ENCODE measurements at places on chromosomes 3 and 15.
A peak's percentile ranks its signal among the peaks of the same experiment; 100 is the strongest.

DNA sequence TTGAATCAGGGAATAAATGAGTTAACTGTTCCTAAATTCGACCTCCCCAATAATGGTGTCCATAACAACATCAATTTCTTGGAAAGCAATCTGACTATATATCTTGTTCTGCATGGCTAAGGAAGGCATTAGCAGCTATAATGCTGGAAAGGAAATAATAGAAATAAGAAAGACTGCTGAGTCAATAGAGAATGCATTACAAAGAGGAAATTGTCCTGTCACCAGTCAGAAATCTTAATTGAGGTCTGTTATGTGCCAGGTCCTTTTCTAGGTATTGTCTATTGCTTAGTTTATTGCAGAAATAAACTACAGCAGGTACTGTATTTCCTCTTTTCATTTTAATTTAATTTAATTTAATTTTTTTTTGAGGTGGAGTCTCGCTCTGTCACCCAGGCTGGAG, 5.9 kb upstream of the PPP1R2 start:
- DNase-seq = no peak

- DNase-seq = no peak
These were observed 16.9 kb downstream of the KLHL18 start for GRCh38 chr3:47299381-47300318.

GRCh38 chr3:129398803-129399144, 29.7 kb downstream of the EFCAB12 start:
- no peak for DNase-seq

DNA sequence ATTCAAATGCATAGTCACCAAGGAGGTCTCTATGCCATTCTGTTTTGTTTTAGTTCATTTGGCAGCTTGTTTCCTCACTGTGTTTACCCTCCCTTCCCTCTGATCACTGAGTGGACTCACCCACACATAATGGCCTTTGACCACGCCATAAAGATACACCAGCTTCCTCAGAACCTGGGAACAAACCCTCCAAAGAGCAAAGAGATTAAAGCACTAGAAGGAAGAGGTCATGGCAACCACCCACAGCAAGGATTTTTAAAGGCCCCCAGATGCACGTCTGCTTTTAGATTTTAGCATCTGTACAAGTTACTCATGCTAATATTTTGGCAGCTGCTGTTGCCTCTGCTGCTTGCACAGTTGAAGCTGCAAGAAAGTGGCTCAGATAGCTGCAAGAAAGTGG, 47.9 kb upstream of the CADPS start:
- DNase-seq = no peak

GRCh38 chr15:28989239-28989830, 103.6 kb downstream of the APBA2 start:
- DNase-seq = no peak

- DNase-seq = no peak
These were observed 52.0 kb downstream of the CCR3 start for GRCh38 chr3:46293991-46294833.

- no peak for DNase-seq
These were observed 44.8 kb upstream of the GNB5 start for GRCh38 chr15:52236013-52236412.

DNA sequence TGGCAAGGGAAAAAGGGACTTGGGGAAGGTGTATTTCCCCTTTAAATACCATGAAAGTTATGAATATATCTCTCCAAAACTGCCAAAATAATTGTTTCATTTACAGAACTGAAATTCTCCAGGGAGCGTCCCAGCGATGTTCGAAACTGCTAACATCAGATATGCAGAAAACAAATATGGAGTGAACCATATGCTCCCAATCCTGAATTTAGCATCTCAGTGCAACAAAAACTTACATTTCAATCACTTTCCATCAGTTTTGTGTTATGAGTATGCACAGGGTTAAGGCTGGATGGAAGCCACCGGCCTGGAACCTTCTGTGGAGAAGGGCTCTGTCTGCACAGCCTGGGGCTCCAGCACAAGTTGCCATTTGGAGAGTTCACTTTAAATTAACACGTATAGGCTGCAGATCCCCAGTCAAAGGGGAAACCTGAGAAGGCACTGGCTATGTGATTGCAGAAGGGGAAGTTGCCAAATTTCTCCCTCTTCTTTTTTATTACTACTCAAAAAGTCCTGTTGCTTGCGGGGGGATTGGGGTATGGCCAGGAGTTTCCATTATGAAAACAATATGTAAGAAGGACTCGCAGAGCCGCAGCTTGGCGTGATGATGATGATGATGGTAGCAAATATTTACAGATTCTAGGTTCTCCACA, 56.9 kb upstream of the FOXP1 start:
- no peak for DNase-seq

DNA sequence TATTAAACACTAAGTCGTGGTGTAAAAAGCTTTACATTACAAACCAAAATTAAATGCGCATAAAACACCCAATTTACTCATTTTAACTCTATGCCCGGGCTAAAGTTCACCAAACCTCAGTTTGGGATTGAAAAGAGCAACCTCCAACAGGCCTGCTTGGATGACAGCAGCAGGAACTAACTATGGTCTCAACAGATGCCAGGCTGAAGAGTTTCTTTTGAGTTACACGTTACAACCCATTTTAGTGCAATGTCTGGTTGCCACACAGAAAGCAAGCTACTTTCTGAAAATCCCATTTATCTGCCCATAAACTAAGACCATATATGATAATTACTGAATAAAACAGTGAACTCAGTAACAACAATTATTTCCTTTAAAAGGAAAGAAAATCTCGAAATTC, 2.2 kb downstream of the SATB1 start:
- DNase-seq = no peak

DNA sequence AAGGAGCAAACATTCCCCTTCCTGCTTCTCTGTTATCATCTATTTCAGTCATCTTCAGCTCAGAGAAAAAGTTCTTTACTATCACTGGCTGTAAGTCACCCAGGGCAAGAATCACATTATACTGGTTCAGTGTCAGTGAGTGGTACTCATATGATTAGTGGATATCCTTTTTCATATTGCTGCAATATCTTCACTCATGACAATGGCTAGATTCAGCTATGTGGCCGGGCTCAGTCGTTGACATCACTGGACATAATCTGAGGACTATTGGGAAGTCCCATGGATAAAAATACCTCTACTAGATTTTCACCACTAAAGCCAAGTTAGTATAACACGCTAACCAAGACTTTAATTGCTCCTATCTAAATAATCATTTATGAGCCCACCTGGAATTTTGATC, 91.3 kb upstream of the UBE2E2 start:
- DNase-seq = no peak

DNA sequence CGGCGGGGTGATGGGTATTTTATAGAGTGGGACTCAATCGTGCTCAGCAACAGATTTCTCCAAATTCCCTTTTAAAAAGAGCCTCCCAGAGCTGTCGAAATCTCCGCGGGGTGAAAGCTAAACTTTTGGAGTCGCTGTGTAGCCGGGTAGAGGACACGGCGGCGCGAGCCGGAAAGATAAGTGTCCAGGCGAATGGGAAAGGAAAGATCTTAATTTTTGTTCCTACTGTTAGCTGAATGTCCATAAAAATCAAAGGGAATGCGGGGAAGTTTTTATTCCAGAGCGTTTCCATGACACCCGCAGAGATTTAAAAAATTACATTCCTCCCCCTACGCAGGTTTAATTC, 9.1 kb downstream of the EOMES start:
- DNase-seq = no peak

DNA sequence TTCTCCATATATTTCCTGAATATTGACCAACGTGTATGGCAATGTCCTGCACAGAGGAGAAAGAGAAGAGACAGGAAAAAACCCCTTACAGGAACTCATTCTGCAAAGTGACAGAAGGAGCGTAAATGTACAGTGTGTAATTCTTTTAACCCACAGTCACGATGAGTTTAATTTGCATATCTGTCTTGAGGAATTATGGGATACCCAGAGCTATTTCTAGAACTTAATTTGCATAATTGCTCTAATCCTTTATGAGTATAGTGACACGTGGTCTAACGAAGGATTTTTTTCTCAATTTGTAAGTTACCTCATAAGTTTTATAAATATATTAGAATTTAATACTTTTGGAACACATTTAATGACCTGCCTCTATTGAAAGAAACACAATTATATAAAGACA, 9.8 kb downstream of the GPR27 start:
- no peak for DNase-seq

GRCh38 chr3:44482721-44483120, 5.3 kb upstream of the ZNF445 start:
- no peak for DNase-seq

- peak; percentile 65 for DNase-seq
These were observed 110.3 kb upstream of the MITF start for GRCh38 chr3:69628951-69629350.

DNA sequence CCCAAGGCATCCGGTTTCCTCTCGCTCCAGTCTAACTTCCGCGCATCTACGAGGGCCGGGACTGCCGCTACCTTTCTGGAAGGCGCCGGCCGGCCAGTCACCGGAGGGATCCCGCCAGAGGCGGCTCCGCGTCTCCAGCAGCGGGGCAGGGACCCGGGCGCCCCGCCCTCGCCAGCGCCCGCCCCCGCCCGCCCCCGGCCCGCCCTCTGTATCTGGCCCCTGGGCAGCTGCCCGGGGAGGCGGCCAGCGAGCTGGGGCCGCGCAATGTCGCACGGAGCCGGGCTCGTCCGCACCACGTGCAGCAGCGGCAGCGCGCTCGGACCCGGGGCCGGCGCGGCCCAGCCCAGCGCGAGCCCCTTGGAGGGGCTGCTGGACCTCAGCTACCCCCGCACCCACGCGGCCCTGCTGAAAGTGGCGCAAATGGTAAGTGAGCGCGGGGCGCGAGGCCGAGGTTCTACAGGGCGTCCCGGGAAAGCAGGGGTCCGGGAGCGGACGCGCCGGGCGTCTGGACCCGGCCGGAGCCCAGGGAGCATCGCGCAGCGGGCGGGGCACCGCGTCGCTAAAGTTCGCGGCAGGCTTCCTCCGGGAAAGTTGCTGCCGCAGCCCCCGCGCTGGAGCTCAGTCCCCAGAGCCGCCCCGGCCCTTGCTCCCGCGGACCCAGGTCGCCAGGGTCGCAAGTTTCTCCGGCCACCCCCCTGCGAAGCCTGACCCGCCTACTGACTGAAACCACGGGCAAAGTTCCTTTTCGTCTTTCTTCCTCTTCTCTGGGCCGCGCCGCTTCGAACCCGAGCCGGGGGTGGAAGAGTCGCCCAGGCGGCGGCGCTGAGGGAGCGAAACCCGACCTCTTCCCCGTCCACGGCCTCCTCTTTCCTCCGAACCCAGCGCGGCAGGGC, at the start of gene CMTM7:
TSS of gene CMTM7 (plus strand) at position 211 of the 893 bp plus-strand sequence. CDS start at position 265, 54 bp downstream.
- no peak for DNase-seq

DNA sequence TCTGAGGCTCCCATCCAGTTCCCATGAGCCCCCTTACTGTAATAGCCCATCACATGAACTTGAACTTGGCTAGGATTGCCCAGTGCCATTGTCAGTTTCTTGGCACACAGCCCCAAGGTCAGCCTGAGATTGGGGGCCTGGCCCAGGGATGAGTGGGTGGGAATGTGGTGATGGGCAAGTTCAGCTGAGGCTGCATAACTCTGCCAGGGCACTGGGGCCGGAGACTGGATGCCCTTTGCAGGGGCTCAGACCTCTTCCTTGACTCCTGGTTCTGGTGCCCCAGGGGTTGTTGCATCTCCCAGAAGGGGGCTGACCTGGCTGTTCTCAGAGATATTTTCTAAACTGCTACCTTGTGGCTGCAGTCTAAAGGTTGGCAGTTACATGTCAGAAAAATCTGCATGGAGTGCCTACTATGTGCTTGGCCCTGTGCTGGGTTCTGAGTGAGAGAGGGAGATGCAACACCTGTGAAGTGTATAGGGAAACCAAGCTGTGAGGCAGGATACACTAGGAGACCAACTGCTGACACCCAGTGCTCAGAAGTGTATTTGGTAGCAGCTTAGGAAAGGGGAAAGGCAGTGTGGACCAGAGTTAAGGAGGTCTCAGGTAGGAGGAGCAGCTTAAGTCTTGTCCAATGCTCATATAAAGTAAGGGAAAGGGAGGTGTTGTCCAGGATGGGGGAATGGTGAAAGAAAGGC, 74.8 kb upstream of the PRR23C start:
- DNase-seq = no peak

DNA sequence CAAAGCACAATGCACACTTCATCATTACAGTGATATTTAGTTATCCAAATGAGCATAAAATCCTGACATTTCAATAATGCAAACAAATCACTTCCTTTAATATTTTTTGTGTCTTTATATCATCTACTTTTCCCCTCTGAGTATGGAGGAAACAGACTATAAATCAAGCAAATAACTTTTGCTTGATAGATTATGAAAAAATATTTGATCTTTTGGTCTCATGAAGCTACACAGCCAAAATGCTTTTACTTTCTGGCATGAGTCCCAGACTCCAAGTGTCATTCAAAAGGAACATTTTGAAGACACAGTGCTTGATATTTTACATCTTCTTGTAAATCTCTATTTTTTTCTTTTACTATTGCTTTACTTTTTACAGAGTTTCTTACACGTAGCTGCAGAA, 215.3 kb upstream of the ROBO1 start:
- DNase-seq = peak; percentile 1

DNA sequence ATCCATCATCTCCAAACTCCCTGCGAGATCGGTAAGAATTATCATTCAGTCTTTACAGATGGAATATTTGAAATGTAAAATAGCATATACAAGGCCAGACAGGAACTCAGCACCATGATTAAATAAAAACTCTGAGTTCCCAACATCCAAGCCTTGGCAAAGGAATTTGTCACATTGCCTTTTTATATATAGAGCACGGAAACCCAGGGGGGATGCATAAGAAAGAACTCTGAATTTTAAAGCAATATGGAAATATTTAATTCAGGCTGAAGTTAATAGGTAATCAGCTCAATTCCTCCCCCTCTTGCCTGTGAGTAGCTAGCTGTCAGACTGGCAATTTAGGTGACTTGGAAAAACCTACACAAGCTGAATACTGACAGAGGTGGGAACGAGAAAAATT, 217.9 kb upstream of the KCNMB2 start:
- DNase-seq = no peak

GRCh38 chr3:131917006-131917405, 117.8 kb downstream of the CPNE4 start:
- DNase-seq = no peak

DNA sequence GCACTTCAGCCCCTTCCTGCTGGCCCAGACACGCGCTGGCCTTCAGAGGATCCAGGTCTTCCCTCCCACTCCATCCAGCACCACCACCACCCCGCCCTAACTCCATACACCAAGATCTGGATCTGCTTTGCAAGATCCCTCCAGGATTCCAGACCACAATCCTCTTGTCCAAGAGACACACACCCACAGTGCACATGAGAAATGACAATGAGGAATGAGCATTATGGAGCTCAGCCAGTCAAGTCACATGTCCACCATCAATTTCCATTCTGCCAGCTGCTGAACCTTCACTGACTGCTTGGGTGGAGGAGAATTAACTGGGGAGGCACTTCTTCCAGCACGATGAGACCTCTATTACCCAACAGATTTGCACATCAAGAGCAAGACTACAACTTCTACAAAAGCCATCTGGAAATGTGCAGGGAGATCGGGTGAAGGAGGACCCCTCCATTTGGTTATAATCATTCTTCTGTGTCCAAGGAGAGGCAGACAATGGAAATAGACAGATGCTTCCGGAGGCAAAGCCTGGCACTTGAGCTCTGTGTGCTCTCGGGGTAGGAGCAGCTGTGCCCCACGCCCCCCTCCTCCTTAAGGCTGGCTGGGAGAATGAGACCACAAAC, 12.3 kb upstream of the SPATA12 start:
- peak; percentile 97 for DNase-seq

- DNase-seq = no peak
These were observed 408.9 kb upstream of the THBS1 start for GRCh38 chr15:39171944-39172368.

GRCh38 chr3:46996689-46997452, 17.4 kb downstream of the NBEAL2 start:
- DNase-seq = no peak

- DNase-seq = no peak
These were observed 14.4 kb downstream of the SNAPC5 start for GRCh38 chr15:66483131-66483566.

GRCh38 chr3:27708250-27708649, 13.9 kb downstream of the EOMES start:
- no peak for DNase-seq

All from forelimb muscle (tissue), 1 donor.